ENCODE measurements at places on chromosomes 6 and 20. TPM values are rescaled to one million over a fixed set of nuclear protein-coding genes. Genes with fewer than 3 reads are reported as not detected.
A peak's percentile ranks its signal among the peaks of the same experiment; 100 is the strongest.

The PTCHD4 gene
- not detected for total RNA-seq

The RAET1E gene
- not detected for total RNA-seq

The BEND3 gene
- 12.8 TPM for total RNA-seq

The MYCT1 gene
- not detected for total RNA-seq

- no peaks in the 10 kb centered on the region for H3K36me3 ChIP-seq
- DNase-seq: no peak
- H3K27ac ChIP-seq: no peak overlapping the region
- peaks cover 7% of the 10 kb centered on the region for H3K4me1 ChIP-seq
- H3K4me3 ChIP-seq: no peak overlapping the region
These were observed 60.0 kb downstream of the DNAH8 start for GRCh38 chr6:38774929-38775707.

GRCh38 chr20:56520180-56520579 is 4.4 kb upstream of the FAM209A start:
- peaks cover 49% of the 10 kb centered on the region for H3K36me3 ChIP-seq
- no peaks in the 10 kb centered on the region for H3K27me3 ChIP-seq
- peaks cover 7% of the 10 kb centered on the region for H3K4me1 ChIP-seq
- no peak for DNase-seq
- H3K4me3 ChIP-seq: no peak overlapping the region

DNA sequence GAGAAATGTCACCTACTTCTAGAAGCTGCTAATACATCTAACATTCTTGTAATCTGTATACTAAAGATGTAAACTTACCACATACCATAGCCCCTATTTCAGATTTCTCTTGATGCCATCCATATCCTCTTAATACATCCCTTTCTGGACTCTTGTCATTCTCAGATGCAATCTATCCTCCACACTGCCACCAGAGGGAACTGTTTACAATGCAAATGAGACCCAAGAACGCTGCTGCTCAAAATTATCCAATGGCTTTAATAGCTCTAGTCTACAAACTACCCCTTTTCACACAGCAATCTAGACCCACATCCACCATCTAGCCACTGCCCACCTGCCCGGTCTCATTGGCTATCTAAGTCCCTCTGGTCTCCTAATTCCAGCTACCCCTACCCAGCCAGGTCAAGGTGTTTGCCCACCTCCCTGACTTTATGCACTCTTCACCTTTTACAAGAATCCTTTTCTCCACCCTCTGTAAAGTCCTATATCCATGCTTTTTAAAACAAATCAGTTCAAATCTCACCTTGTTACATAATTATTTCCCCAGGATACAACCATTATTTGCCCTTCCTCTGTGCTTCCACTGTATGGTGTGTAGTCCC is 14.8 kb downstream of the FAXC start:
- no peak overlapping the region for H3K27ac ChIP-seq
- H3K27me3 ChIP-seq: peaks cover 29% of the 10 kb centered on the region
- peaks cover 11% of the 10 kb centered on the region for H3K4me1 ChIP-seq
- no peaks in the 10 kb centered on the region for H3K36me3 ChIP-seq
- DNase-seq: no peak
- H3K4me3 ChIP-seq: no peak overlapping the region

DNA sequence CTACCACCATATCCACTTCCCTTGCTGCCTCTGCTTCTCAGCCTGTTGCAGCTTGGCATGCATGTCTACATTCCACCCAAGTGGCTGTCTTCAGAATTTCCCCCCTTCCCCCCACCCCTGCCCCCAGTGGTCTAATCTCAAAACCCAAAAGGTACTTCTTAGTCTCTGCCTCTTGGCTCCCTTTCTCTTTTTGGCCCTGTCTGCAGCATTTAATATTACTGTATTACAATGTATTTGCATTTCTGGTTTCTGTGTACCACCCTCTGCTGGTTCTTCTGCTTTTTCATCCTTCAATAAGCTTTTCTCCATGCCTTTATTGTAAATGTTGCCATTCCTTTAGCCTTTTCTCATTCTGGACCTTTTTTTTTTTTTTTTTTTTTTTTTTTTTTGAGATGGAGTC is 43.0 kb downstream of the RPRD1B start:
- peaks cover 44% of the 10 kb centered on the region for H3K36me3 ChIP-seq
- H3K27me3 ChIP-seq: no peaks in the 10 kb centered on the region
- H3K27ac ChIP-seq: no peak overlapping the region
- peaks cover 9% of the 10 kb centered on the region for H3K4me1 ChIP-seq
- no peak overlapping the region for H3K4me3 ChIP-seq
- no peak for DNase-seq

GRCh38 chr6:31446481-31446880 is 43.1 kb downstream of the MICA start:
- peaks cover 6% of the 10 kb centered on the region for H3K4me1 ChIP-seq
- H3K36me3 ChIP-seq: no peaks in the 10 kb centered on the region
- DNase-seq: no peak
- peaks cover 52% of the 10 kb centered on the region for H3K27me3 ChIP-seq

DNA sequence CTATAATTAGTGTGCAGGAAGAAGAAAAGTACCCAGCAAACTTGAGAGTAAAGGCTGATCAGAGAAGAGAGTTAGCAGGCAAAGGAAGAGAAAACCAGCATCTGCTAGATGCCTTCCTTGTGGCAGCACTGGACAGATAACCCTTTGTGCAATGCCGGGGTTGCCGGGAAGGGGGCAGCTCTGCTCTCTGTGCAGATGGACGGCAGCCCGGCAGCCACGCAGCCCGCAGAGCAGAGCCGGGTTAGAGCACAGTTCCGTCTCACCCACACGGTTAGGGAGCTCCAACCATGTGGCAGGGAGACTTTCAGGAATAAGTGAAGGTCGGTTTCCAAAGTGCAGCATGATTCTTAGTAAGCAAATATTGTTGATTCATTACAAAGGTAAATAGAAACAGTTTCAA is 80.0 kb upstream of the RPS6KA2 start:
- H3K27ac ChIP-seq: no peak overlapping the region
- peaks cover 8% of the 10 kb centered on the region for H3K27me3 ChIP-seq

DNA sequence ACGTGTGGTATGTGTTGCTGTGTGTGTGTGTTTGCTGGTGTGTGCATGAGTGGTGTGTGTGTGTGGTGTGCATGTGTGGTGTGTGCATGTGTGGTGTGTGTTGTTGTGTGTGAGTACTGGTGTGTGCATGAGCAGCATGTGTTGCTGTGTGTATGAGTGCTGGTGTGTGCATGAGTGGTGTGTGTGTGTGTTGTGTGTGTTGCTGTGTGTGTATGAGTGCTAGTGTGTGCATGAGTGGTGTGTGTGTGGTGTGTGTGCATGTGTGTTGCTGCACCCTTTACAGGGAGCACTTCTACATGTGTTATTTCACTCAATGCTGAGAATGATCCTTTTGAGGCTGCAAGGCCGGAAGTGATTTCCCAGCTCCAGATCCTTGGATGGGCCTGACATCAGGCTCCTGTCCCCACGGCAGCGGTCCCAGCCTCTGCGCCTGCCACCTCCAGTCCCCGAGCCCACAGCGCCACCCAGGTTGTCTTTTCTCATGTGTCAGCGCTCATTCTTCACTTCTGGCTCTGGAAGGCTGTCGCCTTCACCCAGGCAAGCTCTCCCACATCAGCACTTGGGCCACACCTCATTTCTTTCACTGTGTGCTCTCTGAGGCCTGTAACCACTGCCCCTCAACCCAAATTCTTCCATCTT is 2.6 kb downstream of the NPEPL1 start:
- H3K27ac ChIP-seq: no peak overlapping the region
- no peak for DNase-seq
- peaks cover 8% of the 10 kb centered on the region for H3K36me3 ChIP-seq
- peaks cover 10% of the 10 kb centered on the region for H3K4me1 ChIP-seq

- H3K4me1 ChIP-seq: no peaks in the 10 kb centered on the region
- H3K27me3 ChIP-seq: peaks cover 17% of the 10 kb centered on the region
- H3K4me3 ChIP-seq: no peak overlapping the region
These were observed 24.3 kb upstream of the HLA-DRB5 start for GRCh38 chr6:32554116-32554965.

GRCh38 chr6:160139420-160139851 is 17.8 kb downstream of the SLC22A1 start:
- no peak for DNase-seq
- H3K27me3 ChIP-seq: no peaks in the 10 kb centered on the region
- no peak overlapping the region for H3K4me3 ChIP-seq
- H3K36me3 ChIP-seq: peaks cover 7% of the 10 kb centered on the region
- no peak overlapping the region for H3K27ac ChIP-seq
- H3K4me1 ChIP-seq: peaks cover 22% of the 10 kb centered on the region

GRCh38 chr6:34520645-34521462 is 35.3 kb downstream of the SPDEF start:
- no peak for DNase-seq
- H3K27me3 ChIP-seq: peaks cover 2% of the 10 kb centered on the region
- no peaks in the 10 kb centered on the region for H3K36me3 ChIP-seq
- H3K27ac ChIP-seq: no peak overlapping the region
- H3K4me1 ChIP-seq: no peaks in the 10 kb centered on the region

GRCh38 chr6:4603291-4603690 is 172.9 kb upstream of the CDYL start:
- H3K36me3 ChIP-seq: no peaks in the 10 kb centered on the region
- H3K4me1 ChIP-seq: peaks cover 4% of the 10 kb centered on the region
- no peaks in the 10 kb centered on the region for H3K27me3 ChIP-seq

GRCh38 chr6:52725143-52725534 is 38.1 kb downstream of the GSTA2 start:
- no peak overlapping the region for H3K27ac ChIP-seq
- DNase-seq: no peak
- H3K4me3 ChIP-seq: no peak overlapping the region
- H3K36me3 ChIP-seq: no peaks in the 10 kb centered on the region
- H3K27me3 ChIP-seq: peaks cover 1% of the 10 kb centered on the region
- no peaks in the 10 kb centered on the region for H3K4me1 ChIP-seq

GRCh38 chr20:58408603-58409246 is 19.7 kb downstream of the VAPB start:
- peak overlapping the region; percentile 65 for H3K4me3 ChIP-seq
- H3K4me1 ChIP-seq: peaks cover 36% of the 10 kb centered on the region
- H3K27ac ChIP-seq: peak overlapping the region; percentile 87
- DNase-seq: no peak
- H3K27me3 ChIP-seq: no peaks in the 10 kb centered on the region

DNA sequence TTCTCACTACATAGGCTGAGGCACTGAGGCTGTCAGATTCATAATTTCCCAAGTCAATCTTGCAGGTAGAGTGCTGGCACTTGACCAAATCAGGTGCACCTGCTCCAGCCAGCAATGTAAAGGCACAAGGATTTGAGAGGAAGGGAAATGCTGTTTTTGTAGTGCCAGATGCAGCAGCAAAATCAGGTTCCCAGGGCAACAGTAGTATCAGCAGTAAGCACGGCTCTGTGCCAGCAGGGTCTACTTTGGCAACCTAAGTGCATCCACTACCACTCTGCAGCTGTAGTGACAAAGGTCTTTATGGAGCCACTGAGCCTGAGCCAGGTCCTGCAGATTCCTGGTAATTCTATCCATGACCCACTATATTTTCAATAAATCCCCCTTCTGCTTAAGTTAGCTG is 329.5 kb downstream of the TPBG start:
- H3K27ac ChIP-seq: no peak overlapping the region
- DNase-seq: no peak
- H3K4me3 ChIP-seq: no peak overlapping the region
- H3K36me3 ChIP-seq: no peaks in the 10 kb centered on the region

DNA sequence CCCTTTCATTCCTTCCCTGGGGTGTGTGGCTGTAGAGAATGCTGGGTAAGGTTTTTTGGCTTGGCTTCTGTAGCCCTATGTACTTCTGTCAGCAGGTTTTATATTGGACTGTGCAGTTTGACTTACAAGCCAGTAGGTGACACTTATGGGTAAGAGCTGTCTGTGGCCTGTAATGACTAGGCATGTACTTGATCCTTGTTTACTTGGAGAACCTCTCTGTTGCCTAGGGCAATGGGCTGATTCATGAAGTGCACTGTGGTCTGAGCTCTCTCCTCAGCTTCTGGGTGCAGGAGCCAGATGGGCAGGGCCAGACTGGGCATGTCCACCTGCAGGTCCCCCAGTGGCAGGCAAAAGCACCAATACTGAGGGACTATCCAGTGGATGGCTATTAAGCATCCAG is 544.6 kb downstream of the ADGRB3 start:
- DNase-seq: no peak
- no peak overlapping the region for H3K27ac ChIP-seq
- H3K4me3 ChIP-seq: no peak overlapping the region

- H3K4me1 ChIP-seq: no peaks in the 10 kb centered on the region
- no peak for DNase-seq
- no peaks in the 10 kb centered on the region for H3K27me3 ChIP-seq
These were observed 28.7 kb downstream of the FRMD1 start for GRCh38 chr6:168050225-168050880.

All from activated T-helper 1 cell treated with anti-CD3 and anti-CD28 coated beads, Interleukin-12 subunit alpha, Interleukin-12 subunit beta, Interleukin-2, Interleukin-4 antibody, amounts not matched to agents 30 ng/mL and 10 ng/mL and 1 ng/mL, durations not matched to agents 14 hours and 24 hours and 36 hours (primary cell).